Upper lobe of right lung (tissue), 1 donor: ENCODE measurements at places on chromosomes 5 and 9. TPM values are rescaled to one million over a fixed set of nuclear protein-coding genes. Genes with fewer than 3 reads are reported as not detected.
A peak's percentile ranks its signal among the peaks of the same experiment; 100 is the strongest.

The CCDC183 gene
- 4.0 TPM for total RNA-seq

The ZER1 gene
- total RNA-seq = 32.0 TPM

The ZNF883 gene
- 0.78 TPM for total RNA-seq

The FOXD4L6 gene
- not detected for total RNA-seq

The LPAR1 gene
- 18.2 TPM for total RNA-seq

The KLF9 gene
- 91.0 TPM for total RNA-seq

The TAS2R1 gene
- not detected for total RNA-seq

The SHOC1 gene
- not detected for total RNA-seq

The DRD1 gene
- 0.58 TPM for total RNA-seq

The HTR4 gene
- 0.43 TPM for total RNA-seq

The DCAF10 gene
- total RNA-seq = 25.2 TPM

The FBXL7 gene
- total RNA-seq = 13.3 TPM

The PDGFRB gene
- 120 TPM for total RNA-seq

The CARD9 gene
- total RNA-seq = 10.0 TPM

The FBP2 gene
- not detected for total RNA-seq

The EQTN gene
- not detected for total RNA-seq

The PCA3 gene
- not detected for total RNA-seq

GRCh38 chr9:115808108-115808507 is 345.5 kb upstream of the PAPPA start:
- no peak for DNase-seq

GRCh38 chr9:33637881-33638280 is 113.8 kb downstream of the ANKRD18B start:
- DNase-seq = no peak

DNA sequence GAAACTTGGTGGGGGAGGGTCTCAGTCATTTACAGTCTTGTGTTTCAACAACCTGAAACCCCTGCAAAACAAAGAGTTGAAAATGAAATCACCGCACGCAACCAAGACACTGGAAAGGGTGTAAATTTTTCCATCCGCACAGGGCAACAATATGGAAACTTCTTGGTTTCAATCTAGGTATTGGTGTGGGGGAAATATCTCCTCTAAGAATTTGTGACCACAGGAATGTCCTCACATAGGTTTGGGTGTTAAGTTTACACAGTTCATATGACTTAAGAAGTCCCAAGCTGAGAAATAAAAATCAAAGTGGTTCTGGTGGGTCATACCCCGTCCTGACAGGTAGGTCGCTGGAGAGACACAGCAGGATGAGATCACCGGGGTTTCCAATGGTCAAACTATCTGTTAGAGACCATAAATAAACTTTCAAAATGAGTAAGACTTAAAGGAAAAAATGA is 51.9 kb upstream of the PIP5K1B start:
- DNase-seq = no peak

DNA sequence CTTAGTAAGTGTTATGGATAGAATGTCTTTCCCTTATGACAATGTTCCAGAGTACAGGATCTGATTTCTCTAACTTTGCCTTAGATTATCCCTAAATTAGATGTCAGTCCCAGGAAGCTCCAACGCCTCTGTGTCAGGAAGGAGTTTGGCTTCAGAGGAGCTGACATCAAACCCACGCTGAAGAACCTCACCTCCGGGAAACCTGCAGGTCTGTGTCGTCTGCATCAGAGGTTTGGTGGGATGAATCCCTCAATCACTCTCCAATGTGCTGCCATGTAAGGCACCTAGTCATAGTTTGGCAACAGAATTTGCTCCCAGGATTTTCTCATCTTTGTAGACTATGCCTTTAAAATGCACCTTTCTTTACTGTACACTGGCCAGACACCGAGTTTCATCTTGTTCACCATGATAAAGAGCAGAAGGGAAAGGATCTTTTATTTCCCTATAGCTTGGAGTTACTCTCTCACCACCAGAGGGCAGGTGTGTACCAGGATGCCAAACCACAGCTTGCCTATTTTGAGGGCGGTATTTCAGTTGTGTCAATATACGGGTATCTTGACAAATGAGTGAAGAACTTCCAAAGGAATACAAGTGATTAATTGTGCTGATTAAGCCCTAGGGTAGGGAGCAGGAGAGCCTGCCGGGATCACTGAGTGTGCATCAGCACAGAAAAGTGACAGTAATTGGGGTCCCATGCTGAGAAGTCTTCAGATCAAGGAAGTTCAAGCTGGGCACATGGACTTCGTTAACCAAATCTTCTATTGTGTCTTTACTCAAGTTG is 23.4 kb downstream of the MINAR2 start:
- no peak for DNase-seq

DNA sequence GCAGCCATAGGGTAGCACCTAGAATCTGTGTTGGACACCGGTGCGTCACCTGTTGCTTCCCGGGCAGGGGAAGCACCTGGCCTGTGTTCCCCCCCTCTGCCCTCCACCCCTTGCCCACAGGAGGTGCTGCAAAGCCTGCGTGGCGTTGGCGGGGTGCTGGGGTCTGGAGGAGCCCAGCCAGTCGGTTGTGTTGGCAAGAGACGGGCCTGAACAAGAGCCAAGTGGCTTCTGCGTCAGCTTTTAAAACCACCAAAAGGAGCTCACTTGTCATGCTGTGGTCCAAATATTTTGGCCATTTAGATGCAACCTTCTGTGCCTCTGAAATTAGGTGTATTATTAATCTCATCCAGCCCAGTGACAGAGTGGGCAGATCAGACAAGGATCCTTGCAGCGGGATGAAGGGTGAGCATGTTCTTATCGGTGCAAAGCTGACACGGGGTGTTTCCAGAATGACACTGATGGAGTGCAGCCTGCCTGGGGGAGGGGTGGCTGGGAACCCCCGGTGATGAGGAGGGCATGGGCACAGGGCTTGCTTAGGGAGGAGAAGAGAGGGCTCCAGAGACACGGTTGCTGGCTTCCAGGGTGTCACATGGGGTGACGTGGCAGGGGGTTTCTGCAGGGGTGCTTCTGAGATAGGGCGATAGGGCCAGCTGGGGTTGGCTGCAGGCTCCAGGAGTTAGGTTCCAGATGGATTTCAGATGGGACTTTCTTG is 9.7 kb upstream of the RXRA start:
- DNase-seq = peak; percentile 65

DNA sequence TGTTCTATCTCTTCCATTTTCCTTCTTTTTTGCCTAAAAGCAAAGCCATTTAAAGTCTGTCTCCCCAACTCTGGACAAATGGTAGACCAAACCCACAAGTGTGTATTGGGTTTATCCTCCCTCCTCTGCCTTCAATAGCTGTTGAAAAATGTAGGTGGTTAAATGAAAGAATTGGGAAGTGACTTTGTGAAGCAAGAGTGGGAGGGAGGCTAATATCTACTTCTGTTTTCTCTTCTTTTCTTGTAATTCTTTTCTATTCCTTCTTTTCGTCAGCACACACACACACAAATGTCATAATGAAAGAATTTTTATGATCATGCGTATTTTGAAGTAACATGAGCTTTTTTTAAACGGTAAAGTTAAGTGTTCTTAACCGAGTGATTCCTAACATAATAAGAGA is 3.8 kb downstream of the CCDC152 start:
- DNase-seq = no peak

- no peak for DNase-seq
These were observed 123.2 kb downstream of the FGF18 start for GRCh38 chr5:171542525-171543140.

DNA sequence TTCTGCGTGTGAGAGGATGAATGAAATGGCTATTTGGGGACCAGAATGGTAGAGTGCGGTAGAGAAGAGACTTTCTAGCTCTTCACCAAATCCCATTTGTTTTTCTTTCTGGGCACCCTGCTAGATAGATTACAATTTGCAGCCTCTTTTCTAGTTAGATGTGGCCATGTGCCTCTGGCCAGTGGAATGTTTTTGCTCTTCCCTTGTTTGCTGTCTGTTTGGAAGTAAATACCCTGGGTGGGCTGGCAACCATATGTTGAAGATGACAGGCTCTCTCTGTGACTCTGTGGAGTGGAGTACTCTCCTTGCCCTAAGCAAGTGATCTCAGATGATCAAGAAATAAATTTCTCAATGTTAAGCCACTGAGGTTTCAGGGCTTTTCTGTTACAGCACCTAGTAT is 12.9 kb downstream of the GNG10 start:
- DNase-seq = no peak

GRCh38 chr5:138725153-138725817 is 27.9 kb upstream of the CTNNA1 start:
- no peak for DNase-seq

GRCh38 chr5:151745071-151745705 is 13.2 kb downstream of the ATOX1 start:
- no peak for DNase-seq

DNA sequence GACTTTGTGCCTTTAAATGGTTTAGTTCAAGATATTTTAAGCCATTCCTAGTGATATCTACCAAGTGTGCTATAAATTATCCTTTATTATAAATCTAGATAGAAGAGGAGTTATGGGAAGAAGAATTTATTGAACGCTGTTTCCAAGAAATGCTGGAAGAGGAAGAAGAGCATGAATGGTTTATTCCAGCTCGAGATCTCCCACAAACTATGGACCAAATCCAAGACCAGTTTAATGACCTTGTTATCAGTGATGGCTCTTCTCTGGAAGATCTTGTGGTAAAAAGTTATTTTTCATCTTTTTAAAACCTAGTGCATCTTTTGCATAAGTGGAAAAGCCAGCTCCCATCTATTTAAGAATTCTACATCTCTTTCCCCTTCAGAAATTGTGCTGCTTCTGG is 18.6 kb downstream of the SLC23A1 start:
- no peak for DNase-seq

GRCh38 chr9:74035786-74036185 is 461.3 kb upstream of the RORB start:
- no peak for DNase-seq

DNA sequence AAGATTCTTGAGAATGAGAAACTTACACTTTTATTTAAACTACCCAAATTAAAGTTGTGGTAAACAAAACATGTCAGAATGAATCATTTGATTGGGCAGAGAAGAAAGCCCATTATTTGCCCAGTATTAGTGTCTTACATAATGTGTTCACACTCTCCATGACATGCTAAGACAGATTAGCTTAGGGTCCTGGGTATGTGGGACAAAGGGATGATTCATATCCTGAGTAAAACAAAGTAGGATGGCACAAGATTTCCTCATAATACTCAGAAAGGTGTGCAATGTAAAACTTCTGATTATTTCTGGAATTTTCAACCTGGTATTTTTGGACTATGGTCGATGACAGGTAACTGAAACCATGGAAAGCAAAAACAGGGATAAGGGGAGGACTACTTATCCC is 183.9 kb upstream of the POU5F2 start:
- no peak for DNase-seq

- DNase-seq = peak; percentile 46
These were observed 276.0 kb downstream of the FSTL4 start for GRCh38 chr5:133336121-133336968.

DNA sequence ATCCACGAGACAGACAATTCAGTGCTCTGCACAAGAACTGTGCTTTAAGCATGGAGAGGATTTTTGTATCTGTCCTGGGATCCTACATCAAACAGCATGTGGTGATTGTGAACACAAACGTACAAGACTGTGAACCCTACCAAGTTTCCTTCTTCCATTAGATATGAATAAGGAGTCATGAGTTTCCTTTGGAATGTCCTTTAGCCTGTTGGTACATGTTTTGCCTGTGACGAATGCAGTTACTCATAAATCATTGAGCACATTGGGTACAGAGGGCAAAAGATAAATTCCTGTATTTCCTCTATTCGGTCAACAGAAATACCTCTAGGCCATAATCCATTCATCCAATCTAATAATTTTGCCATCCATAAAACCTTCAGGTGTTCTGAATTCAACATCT is 61.5 kb downstream of the FXN start:
- no peak for DNase-seq

DNA sequence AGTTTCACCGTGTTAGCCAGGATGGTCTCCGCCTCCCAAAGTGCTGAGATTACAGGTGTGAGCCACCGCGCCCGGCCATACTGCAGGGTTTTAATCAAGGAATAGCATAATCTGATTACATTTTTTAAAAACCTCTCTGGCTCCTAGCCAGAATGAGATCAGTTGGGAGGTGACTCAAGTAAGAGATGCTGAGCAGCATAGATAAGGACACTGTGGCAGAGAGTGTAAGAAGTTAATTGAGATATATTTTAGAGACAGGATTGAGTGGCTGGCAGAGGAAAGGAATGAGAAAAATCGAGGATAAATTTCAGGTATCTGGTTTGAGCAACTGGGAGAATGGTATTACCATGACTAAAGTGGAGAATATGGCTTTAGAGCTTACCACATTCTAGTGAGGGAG is 7.3 kb upstream of the RIGI start:
- DNase-seq = no peak

DNA sequence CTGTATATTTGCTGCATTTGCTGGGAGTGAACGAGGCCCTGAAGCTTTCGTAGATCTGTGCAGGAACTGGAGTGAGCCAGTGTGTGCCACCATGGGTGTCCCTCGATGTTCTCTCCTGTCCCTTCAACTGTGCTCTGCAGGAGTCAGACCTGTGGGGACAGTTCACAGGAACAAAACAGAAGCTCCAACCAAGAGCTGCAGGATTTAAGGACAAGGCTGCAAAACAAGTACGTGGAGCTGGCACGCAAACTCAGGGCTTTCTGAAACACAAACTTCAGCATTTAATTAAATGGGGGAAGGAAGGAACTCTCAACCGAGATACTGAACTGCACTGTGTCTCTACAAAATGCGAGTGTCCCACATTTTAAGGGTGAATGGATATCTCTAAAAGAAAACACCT is 24.2 kb downstream of the BASP1 start:
- no peak for DNase-seq

- no peak for DNase-seq
These were observed 51.2 kb upstream of the ARAP3 start for GRCh38 chr5:141733198-141733597.

DNA sequence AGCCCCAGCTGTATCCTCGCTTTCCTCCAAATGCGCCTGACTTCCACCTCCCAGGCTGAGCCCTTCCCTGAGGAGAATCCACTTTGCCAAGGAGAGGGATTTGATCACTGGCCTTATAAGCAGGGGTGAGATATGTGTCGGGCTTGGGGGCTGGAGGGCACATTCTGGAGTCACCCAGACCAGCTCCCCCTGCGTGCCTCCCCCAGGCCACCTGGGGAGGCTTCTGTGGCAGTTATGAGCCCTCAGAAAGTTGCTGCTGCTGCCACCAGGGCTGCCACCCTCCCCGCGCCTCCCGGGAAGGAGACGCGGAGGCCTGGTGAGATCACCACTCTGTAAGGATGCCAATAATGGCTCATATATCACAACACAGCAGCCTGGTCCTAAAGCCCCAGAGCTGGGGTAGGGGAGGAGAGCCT is 211.5 kb downstream of the PAPPA start:
- DNase-seq = no peak

- DNase-seq = no peak
These were observed 67.2 kb downstream of the DMRT1 start for GRCh38 chr9:908536-909205.

DNA sequence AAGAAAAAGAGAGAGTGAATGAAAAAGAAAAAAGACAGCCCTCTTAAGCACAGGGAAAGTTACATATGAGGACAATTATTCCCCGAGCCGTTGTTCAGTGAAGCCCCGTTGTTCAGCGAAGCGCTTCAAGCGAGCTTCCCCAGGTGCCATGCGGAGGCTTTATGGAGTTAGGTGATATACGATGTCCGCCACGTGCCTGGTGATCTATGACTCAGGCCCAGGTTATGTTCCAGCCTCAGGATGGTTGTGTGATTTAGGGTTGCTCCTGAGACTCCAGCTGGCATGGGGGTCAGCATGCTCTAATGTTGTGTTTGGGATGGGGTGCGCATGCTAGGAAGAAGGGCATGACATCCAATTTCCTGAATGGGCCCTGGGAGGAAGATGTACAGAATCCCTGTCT is 365.6 kb downstream of the CDK5RAP2 start:
- no peak for DNase-seq

GRCh38 chr9:78615372-78615771 is 318.4 kb downstream of the PSAT1 start:
- DNase-seq = no peak

- peak; percentile 85 for DNase-seq
These were observed at the start of gene DOK3 for GRCh38 chr5:177509381-177509951. TSS of gene DOK3 (minus strand) at chr5:177509826. CDS start at chr5:177509540, 286 bp downstream.
